RWPE1 (cell line): ENCODE measurements at places on chromosomes 12 and 14.

GRCh38 chr14:80434574-80435321 lies 223.4 kb upstream of the DIO2 start:
- DNase-seq, result peak; percentile 37

- DNase-seq, result no peak
Measured at GRCh38 chr14:100606687-100607610, 19.7 kb upstream of the BEGAIN start.

DNA sequence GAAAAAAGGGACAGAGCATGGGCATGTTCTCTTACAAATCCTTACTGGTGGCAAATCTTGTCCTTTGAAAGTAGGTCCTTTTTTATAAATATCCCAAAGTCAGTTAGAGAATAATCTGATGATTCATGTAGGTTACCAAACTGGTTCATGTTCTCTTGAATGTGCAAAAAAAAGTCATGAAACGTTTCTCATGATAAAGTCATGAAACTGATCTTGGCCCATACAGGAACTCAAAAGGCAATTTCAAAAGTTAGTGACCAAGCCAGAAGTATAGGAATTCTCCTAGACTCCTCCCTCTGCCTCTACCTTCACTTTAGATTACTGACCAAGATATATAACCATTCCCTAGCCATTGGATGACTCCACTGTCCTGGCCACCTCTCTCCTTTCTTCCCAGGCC lies 27.3 kb upstream of the SPTSSA start:
- no peak for DNase-seq

DNA sequence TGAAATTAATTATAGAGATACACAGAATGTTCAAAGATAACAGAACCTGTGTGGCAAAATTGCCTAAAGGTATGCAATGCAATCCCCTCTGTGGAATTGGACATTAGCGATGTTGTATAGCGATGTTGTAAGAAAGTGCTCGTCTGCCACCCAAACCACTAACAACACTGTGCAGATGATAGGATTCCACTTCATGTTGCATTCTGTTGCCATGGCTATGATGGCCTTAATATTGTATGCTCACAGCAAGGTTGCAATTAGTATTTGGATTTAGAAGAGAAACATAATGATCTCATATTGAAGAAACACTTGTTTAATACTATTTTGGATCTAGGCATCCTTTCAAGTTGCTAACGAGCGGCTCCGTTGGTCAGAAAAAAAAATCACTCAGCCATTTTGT lies 260.3 kb downstream of the BCAT1 start:
- no peak for DNase-seq

- DNase-seq, result no peak
Measured at GRCh38 chr14:69763761-69764510, 3.0 kb upstream of the SRSF5 start.

- DNase-seq, result no peak
Measured at GRCh38 chr12:30092983-30093617, 309.4 kb upstream of the TMTC1 start.

DNA sequence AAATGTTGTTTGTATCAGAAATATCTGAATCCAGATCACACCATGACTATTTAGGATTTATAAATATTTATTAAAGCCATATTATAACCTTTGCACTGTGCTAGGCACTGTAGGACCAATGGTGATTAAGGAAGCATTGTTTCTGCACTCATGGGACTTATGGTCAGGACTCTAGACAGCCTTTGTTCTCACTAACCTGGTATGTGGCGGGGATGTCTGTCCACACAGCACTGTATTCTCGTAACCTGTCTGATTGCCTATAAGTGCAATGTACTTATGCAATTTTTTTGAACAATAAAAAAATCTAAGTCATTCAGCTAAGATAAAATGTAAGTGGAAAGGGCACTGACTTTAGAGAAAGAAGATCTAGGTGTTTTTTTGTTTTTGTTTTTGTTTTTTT lies 6.7 kb upstream of the SSPN start:
- DNase-seq, result no peak

DNA sequence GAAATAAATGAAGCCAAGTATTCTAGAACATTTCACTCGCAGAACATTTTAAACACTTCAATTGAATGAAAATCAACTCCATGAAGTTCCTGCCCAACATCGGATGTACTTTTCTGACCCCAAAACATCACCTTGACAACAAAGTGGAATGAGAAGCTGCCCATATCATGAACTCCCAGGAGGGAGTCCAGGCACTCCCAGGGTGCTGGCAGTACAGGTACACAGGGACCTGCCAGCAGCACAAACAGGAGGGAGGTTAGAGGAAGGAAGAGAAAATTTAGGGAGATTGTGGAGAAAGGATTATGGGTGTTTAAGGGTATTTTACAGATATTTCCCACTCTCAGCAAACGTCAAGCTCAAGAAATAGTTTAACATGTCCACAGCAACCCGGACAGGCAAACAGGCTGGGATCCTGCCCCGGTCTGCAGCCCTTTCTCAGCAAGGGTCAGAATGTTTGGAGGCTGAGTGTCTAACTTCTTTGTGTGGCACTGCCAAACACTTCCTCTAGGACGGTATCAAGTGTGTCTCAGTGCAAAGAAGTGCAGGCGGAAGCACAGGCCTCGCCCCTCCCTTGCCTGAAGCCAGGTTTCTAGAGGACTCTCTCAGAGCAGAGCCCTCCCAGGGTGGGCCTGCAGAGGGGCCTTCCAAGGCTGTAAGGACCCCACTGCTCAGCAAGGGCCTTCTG lies 72.2 kb downstream of the SETD3 start:
- DNase-seq, result no peak

DNA sequence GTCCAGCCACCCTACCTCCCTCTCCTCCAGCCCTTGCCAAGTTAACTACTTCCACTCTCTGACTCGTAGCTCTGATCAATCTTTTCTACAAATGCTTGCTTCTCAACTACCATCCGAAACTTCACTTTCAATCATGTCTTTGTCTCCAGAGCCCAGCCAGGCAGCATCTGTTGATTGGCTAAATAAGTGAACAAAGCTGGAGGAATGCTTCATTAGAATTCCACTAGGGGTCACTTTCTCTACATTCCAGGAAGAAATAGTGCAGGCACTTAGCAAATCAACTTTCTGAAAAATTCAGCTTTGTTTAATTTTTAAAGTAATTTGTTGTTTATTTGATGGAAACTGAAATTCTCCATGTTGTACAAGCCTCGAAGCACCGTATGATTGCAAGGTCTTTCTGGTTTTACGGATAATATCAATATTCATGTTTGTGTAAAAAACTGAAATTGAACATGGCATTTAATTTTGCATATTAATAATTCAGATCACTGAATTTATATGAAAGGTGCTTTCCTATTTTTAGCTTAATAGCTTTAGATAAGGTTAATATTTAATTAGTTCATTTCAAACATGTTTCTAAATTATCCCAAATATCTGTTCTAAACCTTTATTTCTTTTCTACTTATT lies 32.4 kb upstream of the HELB start:
- peak; percentile 42 for DNase-seq

- no peak for DNase-seq
Measured at GRCh38 chr12:104279164-104279563, 24.4 kb upstream of the EID3 start.

DNA sequence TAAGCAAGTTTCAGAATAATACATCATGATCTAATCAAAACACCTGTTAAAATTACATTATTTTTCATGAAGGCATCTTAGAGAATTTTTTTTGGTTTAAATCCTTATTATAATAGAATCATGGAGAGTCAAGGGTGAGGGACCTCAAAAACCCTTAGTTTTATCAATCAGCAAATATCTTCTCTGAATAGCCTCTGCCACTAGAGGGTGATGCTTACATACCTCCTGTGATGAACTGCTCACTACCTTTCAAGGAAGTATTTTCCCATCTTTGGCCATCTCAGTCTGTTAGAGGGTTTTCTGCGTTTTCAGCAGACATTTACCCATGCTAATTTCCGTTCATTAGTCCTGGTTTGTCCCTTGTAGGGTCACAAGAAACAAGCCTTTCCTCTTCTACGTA lies 200.2 kb downstream of the TRHDE start:
- no peak for DNase-seq

DNA sequence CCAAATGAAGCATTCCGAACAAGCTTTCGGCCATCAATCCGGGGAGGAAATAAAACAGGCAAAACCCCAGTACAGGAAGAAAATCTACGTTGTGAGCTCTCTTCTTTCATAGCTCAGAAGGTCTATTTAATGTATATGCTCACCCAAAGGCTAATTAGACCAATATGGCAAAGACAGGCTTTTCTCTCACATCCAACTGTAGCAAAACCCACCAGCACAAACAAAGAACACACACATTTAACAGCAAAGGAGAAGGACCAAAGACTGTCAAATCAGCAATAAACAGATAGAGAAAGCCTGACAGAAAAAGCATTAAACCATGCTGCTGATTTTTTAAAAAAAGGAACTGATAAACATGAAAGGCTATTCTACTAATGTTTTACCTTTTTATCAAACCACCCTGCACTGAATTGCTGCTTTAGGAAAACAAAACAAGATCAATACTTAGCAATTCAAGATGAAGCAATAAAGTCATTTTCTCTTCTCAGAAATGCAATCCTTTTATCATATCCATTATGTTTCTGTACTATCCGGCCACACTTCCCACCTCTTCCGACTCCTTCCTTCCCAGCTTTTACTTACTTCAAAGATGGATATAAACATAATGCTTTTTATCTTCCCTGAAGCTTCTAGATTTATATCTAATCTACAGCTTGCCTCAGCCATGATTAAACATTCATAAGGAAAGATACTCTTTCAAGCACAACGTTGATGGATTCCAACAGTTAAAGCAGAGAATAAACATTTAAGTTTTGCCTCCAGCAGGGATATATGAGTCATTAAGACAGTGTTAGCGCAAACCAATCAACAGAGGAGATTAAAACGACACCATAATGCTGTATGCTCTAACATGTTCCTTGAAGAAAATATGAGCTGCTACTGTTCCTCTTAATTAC lies 74.6 kb upstream of the BBS10 start:
- peak; percentile 4 for DNase-seq

DNA sequence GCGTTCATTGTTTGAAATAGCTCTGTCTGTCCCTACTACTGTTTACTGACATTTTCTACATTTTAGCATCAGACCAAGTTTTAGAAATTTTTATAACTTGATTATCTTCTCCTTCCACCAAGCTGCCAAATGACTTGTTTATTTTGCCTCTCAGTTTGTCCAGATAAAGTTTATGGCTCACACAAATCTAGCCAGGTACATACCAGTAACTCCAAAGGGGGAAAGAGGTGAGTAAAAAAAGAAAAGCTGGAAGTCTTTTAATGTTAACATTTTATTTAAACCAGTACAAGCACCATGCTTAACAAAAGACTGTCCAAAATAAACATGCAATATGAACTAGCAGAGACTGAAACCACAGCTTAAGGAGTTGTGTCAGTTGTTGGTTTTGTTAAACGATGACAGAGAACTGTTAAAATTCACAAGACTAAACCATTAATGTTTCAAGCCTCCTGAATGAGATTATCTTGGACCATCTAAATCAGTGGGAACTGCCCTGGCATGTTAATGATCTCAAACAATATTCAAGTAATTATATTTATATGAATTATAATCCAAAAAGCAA lies 14.5 kb downstream of the GMFB start:
- DNase-seq, result no peak

- DNase-seq, result no peak
Measured at GRCh38 chr12:112514926-112515642, 96.3 kb downstream of the PTPN11 start.

DNA sequence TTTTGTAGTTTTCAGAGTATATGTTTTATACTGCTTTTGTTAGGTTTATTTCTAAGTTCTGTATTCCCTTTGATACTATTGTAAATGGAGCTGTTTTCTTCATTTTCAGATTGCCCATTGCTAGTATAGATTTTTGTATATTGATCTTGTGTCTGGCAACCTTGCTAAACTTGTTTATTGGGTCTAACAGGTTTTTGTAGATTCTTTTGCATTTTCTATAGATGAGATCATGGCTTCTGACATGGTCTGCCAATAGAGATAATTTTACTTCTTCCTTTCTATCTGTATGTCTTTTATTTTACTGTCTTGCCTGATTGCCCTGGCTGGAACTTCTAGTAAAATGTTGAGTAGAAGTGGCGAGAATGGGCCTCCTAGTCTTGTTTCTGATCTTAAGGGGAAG lies 40.3 kb downstream of the ANKRD9 start:
- no peak for DNase-seq

- peak; percentile 55 for DNase-seq
Measured at GRCh38 chr12:47303995-47304560, 224.3 kb upstream of the AMIGO2 start.

DNA sequence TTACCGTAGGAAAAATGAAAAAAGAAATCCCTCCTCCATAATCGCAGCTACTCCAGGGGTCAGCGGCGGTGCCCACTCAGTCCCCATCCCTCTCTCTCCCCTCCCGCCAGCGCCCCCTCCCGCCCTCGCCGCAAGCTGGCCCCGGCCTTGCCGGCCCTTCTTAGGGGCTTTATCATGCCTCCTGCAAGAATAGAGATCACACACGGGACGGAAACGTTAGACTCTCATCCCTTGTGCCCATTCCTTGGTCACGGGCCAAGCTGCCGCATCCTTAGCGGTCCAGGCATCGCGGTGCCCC lies 692 bp upstream of the COX14 start:
- no peak for DNase-seq

- DNase-seq, result no peak
Measured at GRCh38 chr14:68680541-68681051, 112.3 kb downstream of the ZFP36L1 start.

- DNase-seq, result no peak
Measured at GRCh38 chr12:42119085-42119633, 25.5 kb downstream of the GXYLT1 start.

GRCh38 chr12:115519359-115519758 lies 758.1 kb downstream of the MED13L start:
- no peak for DNase-seq

- DNase-seq, result peak; percentile 38
Measured at GRCh38 chr14:99272899-99273765, 1.1 kb upstream of the BCL11B start.

DNA sequence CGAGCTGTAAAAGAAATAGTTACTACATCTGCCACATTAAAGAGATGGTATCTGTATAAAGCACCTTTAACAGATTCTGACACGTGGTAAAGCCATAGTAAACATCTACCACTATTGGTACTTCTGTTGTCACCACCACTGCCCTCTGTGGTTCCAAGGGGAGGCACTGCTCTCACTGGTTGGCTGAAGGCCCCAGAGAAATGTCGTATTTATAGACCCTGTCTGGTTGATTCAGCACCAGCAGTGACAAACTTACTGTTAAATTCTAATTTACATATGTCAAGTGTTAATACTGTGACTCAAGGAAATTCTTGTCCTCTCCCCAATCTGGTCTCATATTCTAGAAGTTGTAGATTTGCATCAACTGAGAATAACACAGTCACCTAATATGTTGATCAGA lies 281.1 kb downstream of the ERC1 start:
- no peak for DNase-seq

GRCh38 chr12:11787933-11788849 lies 138.7 kb downstream of the ETV6 start:
- DNase-seq, result no peak

GRCh38 chr12:131113568-131114270 lies 160.0 kb downstream of the ADGRD1 start:
- DNase-seq, result no peak

GRCh38 chr12:122125452-122126341 lies 47.1 kb downstream of the MLXIP start:
- DNase-seq, result no peak
